Activated naive CD8-positive, alpha-beta T cell treated with anti-CD3 and anti-CD28 coated beads, Interleukin-2, amount 50 U/mL, for 24 hours (primary cell): ENCODE measurements at places on chromosomes 4 and X.

- H3K4me3 ChIP-seq: no peak overlapping the region
- DNase-seq: no peak
These were observed 40.0 kb upstream of the ARSJ start for GRCh38 chr4:114019276-114019968.

DNA sequence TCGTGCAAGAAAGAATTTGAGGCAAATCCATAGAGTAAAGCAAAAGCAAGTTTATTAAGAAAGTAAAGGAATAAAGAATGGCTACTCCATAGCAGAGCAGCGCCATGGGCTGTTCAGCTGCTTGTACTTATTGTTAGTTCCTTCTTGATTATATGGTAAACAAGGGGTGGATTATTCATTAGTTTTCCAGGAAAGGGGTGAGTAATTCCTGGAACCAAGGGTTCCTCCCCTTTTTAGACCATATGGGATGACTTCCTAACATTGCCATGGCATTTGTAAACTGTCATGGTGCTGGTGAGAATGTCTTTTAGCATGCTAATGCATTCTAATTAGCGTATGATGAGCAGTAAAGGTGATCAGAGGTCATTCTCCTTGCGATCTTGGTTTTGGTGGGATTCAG is 23.5 kb upstream of the CEP135 start:
- no peaks in the 10 kb centered on the region for H3K4me1 ChIP-seq
- no peak for DNase-seq
- H3K27ac ChIP-seq: no peak overlapping the region
- no peaks in the 10 kb centered on the region for H3K27me3 ChIP-seq
- H3K36me3 ChIP-seq: no peaks in the 10 kb centered on the region
- H3K4me3 ChIP-seq: no peak overlapping the region

GRCh38 chr4:113952452-113953029 is 26.9 kb downstream of the ARSJ start:
- H3K4me1 ChIP-seq: peaks cover 2% of the 10 kb centered on the region
- no peak overlapping the region for H3K4me3 ChIP-seq
- no peak overlapping the region for H3K27ac ChIP-seq

DNA sequence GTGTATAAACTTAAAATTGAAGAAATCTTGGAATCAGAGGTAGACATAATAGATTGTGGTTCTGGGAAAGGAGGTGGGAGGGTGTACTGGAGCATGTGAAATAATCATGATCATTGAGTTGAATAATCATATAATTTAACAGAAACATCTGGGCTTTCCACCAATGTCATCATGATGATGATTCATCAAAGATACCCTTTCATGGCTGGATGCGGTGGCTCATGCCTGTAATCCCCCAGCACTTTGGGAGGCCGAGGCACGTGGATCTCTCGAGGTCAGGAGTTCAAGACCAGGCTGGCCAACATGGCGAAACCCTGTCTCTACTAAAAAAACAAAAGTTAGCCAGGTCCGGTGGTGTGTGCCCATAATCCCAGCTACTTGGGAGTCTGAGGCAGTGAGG is 6.7 kb upstream of the RUFY3 start:
- peaks cover 50% of the 10 kb centered on the region for H3K4me1 ChIP-seq
- DNase-seq: no peak
- H3K27me3 ChIP-seq: no peaks in the 10 kb centered on the region
- peaks cover 2% of the 10 kb centered on the region for H3K36me3 ChIP-seq
- peak overlapping the region; percentile 63 for H3K27ac ChIP-seq

DNA sequence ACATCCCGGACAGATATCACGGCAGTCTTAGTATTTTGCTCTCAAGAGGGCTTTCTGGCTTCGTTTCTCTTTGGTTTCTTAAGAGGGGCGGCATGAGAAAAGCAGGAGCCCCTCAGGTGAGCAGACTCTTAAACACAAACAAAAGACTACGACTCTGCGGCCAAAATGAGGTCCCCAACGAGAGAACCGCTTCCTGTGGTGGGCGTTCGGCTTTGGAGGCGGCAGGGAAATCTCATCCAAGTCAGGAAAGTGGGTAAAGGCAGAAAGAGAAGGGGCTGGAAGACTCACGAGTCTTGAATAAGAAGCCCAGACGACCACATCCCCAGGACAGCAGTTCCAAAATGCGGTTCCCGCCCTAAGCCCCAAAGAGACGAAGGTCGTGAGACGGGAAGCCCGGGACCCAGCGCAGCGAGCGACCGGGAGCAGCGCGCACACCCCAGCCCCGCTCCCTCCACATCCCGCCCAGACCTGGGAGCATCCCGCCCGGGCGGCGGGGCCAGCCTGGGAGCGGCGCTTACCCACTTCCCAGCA is 409 bp downstream of the UGDH start:
- no peaks in the 10 kb centered on the region for H3K27me3 ChIP-seq
- H3K27ac ChIP-seq: peak overlapping the region; percentile 87
- peak; percentile 46 for DNase-seq
- peak overlapping the region; percentile 98 for H3K4me3 ChIP-seq
- H3K4me1 ChIP-seq: peaks cover 17% of the 10 kb centered on the region
- H3K36me3 ChIP-seq: peaks cover 12% of the 10 kb centered on the region

DNA sequence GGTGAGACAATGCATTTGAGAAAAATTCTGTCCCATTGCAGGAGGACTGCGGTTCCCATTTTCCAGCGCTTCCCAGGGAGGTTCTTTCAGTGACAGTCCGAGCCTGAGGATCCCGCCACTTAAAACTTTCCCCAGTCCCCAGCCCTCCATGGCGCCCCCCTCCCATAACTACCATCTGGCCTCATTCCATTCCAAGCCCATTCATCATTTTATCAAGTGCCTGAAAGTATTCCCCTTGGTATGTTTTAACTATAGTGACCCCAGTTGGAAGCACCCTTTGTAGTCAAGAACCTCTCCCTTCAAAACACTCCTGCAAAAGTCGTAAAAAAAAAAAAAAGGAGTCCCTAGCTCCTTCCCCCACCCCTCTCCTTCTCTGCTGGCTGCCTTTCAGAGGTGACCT is 1.2 kb downstream of the RASL11B start:
- no peak for DNase-seq
- no peaks in the 10 kb centered on the region for H3K36me3 ChIP-seq
- peaks cover 34% of the 10 kb centered on the region for H3K27me3 ChIP-seq

DNA sequence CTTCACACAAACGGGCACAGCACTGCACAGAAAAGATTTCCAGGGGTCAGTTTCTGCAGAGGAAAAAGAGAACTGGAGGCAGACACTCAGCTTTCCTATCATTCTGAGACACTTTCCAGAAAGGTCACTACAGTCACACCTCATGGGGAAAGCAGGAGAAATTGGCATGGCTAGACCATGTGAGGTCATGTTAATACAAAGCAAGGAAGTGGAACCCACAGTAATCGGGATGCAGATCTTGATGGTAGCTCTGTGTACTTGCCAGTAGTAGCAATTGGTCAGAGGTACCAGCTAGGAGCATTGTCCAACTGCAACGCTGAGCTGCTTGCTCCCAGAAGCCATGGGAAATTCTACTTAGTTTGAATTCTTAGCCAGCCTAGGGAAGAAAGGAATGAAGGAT is 255.3 kb upstream of the PCDH10 start:
- H3K27me3 ChIP-seq: no peaks in the 10 kb centered on the region
- no peak overlapping the region for H3K4me3 ChIP-seq
- no peaks in the 10 kb centered on the region for H3K36me3 ChIP-seq
- H3K27ac ChIP-seq: no peak overlapping the region

DNA sequence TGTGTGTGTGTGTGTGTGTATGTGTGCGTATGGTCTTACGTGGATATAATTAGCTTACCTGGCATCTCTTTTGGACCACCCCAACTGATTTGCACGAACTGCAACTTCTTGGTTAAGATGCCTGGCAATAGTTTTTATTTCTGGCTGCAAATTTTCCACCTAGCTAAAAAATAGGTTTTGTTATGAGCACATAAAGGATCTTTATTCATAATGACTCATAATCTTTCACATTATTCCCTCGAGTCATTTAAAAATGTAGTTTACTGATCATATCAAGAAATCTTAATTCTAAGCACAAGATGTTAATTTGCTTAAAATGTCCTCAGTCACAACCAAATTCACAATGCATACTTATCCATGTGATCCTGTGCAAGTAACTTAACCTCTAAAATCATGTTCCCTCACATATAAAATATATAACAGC is 1.5 kb downstream of the COX18 start:
- H3K4me1 ChIP-seq: peaks cover 67% of the 10 kb centered on the region
- no peaks in the 10 kb centered on the region for H3K27me3 ChIP-seq
- H3K27ac ChIP-seq: peak overlapping the region; percentile 99
- H3K4me3 ChIP-seq: peak overlapping the region; percentile 92

- no peaks in the 10 kb centered on the region for H3K27me3 ChIP-seq
- no peak overlapping the region for H3K27ac ChIP-seq
- H3K4me3 ChIP-seq: no peak overlapping the region
- peaks cover 43% of the 10 kb centered on the region for H3K4me1 ChIP-seq
These were observed 3.5 kb downstream of the AP1AR start for GRCh38 chr4:112234952-112235609.

- H3K36me3 ChIP-seq: no peaks in the 10 kb centered on the region
- H3K4me3 ChIP-seq: no peak overlapping the region
- H3K27ac ChIP-seq: no peak overlapping the region
- H3K27me3 ChIP-seq: peaks cover 5% of the 10 kb centered on the region
- peaks cover 3% of the 10 kb centered on the region for H3K4me1 ChIP-seq
These were observed 5.5 kb upstream of the IL15 start for GRCh38 chr4:141630854-141631253.

GRCh38 chr4:3677748-3678070 is 88.5 kb upstream of the ADRA2C start:
- H3K27ac ChIP-seq: no peak overlapping the region
- H3K36me3 ChIP-seq: no peaks in the 10 kb centered on the region
- no peak overlapping the region for H3K4me3 ChIP-seq
- no peaks in the 10 kb centered on the region for H3K27me3 ChIP-seq
- no peak for DNase-seq

DNA sequence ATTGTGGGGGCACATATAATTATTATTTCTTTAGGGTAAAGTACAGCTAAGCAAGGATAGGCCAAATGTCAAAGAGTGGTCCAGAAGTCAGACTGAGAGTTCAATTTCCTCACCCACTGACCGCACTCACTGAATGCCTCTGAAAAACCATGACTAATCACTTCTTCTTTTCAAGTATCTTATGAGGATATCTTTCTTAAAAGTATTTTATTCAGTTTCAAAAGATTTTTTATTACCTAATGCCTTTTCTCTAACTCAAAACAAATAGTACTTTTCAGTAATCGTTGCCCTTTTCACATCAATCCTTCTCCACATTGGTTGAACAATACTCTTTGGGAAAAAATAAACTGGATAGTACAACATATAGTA is 61.7 kb upstream of the CAMK2D start:
- peak overlapping the region; percentile 9 for H3K4me3 ChIP-seq
- peaks cover 55% of the 10 kb centered on the region for H3K4me1 ChIP-seq
- DNase-seq: no peak
- H3K27me3 ChIP-seq: no peaks in the 10 kb centered on the region
- no peaks in the 10 kb centered on the region for H3K36me3 ChIP-seq

GRCh38 chr4:79288185-79288584 is 37.7 kb downstream of the NAA11 start:
- peaks cover 1% of the 10 kb centered on the region for H3K27me3 ChIP-seq
- H3K4me1 ChIP-seq: no peaks in the 10 kb centered on the region
- no peak overlapping the region for H3K4me3 ChIP-seq
- no peak for DNase-seq

- H3K4me3 ChIP-seq: no peak overlapping the region
- no peak for DNase-seq
- H3K36me3 ChIP-seq: no peaks in the 10 kb centered on the region
- no peaks in the 10 kb centered on the region for H3K4me1 ChIP-seq
- no peak overlapping the region for H3K27ac ChIP-seq
- H3K27me3 ChIP-seq: no peaks in the 10 kb centered on the region
These were observed 43.4 kb upstream of the PHF8 start for GRCh38 chrX:54087661-54088060.

GRCh38 chr4:20126906-20127305 is 124.8 kb upstream of the SLIT2 start:
- no peaks in the 10 kb centered on the region for H3K36me3 ChIP-seq
- H3K27ac ChIP-seq: no peak overlapping the region
- no peak overlapping the region for H3K4me3 ChIP-seq
- no peak for DNase-seq

DNA sequence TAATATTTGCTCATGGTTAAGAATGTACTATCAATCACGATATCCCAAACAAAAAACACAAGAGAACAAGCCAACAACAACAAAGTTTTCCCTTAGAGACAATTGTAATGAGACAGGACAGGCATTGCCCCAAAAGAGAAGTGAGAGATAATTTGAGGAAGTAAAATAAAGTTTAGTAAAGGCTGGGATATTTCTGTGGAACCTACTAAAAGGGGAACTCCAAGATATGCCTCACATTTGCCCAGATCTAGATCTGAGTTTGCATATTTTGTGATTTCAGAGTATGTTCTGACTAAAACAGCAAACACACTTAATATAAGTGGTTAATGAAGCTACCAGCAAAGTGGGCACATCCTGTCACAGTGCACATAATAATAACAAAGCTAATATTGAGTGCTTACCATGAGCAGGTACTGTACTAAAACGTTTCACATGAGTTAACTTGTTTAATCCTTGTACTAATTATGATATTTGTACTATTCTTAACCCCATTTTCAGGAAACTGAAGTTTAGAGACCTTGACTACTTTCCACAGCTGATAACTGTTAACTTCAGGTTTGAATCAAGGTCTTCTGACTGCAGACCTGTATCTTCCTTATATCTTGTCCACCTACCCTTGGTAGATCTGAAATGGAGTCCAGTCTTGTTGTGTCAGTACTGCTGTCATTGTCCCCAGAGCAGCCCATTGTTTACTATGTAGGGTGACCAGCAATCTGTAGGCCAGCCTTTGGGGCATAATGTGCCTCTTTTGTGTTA is 26.0 kb upstream of the BMP2K start:
- no peak overlapping the region for H3K4me3 ChIP-seq
- H3K27me3 ChIP-seq: no peaks in the 10 kb centered on the region
- peak overlapping the region; percentile 53 for H3K27ac ChIP-seq
- no peak for DNase-seq
- H3K36me3 ChIP-seq: no peaks in the 10 kb centered on the region
- H3K4me1 ChIP-seq: peaks cover 18% of the 10 kb centered on the region

DNA sequence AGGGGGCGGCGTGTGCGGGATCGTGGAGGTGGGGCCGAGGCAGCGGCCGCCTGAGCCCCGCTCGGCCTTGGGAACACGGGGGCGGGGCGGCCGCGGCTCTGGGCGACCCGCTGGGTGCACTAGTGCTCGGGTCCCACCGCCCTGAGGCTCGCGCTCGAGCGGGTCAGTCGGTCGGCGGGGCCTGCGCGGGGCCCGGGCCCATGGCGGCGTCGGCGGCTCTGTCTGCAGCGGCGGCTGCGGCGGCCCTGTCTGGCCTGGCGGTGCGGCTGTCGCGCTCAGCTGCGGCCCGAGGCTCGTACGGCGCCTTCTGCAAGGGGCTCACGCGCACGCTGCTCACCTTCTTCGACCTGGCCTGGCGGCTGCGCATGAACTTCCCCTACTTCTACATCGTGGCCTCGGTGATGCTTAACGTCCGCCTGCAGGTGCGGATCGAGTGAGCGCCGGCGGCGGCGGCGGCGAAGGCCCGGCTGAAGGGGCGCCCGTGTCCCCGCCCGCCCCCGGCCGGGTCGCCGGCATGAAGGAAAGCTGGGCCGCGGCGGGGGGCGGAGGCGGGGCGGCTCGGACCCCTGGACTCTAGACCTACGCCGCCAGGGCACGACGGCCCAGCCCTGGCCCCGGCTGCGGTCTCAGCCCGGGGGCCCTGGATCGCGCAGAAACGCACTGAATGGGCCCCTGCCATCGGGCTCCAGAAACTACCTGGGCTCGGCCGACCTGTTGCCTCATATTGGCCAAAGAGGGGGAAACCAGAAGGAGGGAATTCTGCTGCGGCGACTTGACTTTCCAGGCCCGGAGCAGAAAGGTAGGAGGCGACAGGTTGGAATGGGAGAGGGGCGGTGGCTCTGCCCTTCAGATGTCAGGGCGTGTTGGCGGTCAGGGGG is at the start of gene SMIM10L2A:
SMIM10L2A (plus strand) TSS at position 13 of the 878 bp plus-strand sequence; CDS start at position 201, 188 bp downstream.
- peak within 1 kb of the TSS; percentile 67 for H3K4me3 ChIP-seq
- H3K4me1 ChIP-seq: peaks cover 6% of the 10 kb centered on the region
- H3K27me3 ChIP-seq: peaks cover 2% of the 10 kb centered on the region
